T-helper 1 cell (primary cell): ENCODE measurements at places on chromosomes 2 and 18.

GRCh38 chr2:215557701-215558100 lies 121.8 kb upstream of the FN1 start:
- DNase-seq: no peak

DNA sequence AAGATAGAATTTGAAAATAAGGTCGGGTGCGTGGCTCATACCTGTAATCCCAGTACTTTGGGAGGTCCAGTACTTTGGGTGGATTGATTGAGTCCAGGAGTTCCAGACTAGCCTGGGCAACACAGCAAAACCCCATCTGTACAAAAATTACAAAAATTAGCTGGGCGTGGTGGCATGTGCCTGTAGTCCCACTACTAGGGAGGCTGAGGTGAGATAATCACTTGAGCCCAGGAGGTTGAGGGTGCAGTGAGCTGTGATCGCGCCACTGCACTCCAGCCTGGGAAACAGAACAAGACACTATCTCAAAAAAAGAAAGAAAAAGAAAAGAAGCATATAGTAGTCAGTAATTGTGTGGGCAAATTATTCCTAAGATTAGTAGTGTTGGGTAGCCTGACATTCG lies 194.2 kb upstream of the ALPP start:
- DNase-seq: no peak

DNA sequence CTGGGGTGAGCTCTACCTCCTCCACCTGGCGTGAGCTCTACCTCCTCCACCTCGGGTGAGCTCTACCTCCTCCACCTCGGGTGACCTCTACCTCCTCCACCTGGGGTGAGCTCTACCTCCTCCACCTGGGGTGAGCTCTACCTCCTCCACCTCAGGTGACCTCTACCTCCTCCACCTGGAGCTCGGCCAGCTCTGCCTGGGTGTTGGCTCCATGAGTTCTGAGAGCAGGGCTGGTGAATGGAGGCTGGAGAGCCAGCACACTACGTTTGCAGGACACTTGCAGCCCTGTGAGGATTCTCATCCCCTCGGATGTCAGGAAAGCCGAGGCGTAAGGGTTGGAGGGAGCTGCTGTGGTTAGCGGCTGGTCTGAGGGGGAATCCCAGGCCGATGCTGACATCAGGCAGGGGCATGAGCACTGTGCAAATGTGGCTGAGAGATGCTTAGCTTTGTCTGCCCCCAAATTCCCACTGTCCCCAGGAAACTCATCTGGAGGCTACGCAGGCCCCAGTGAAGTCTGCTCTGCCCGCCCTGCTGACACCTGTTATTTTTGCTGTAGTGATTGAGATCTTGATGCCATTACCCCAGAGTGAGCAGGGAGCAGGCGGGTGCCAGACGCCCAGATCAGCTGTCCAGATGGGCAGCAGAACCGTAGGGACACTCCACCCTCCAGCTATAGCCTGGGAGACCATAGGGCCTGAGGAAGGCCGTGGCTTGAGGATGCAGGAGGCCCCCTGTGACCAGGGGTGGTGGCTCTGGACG lies 3.3 kb downstream of the CROCC2 start:
- DNase-seq: no peak

GRCh38 chr2:11237122-11237521 lies 81.9 kb downstream of the SLC66A3 start:
- no peak for DNase-seq

- DNase-seq: no peak
These were observed 48.0 kb upstream of the TGIF1 start for GRCh38 chr18:3401669-3402620.

DNA sequence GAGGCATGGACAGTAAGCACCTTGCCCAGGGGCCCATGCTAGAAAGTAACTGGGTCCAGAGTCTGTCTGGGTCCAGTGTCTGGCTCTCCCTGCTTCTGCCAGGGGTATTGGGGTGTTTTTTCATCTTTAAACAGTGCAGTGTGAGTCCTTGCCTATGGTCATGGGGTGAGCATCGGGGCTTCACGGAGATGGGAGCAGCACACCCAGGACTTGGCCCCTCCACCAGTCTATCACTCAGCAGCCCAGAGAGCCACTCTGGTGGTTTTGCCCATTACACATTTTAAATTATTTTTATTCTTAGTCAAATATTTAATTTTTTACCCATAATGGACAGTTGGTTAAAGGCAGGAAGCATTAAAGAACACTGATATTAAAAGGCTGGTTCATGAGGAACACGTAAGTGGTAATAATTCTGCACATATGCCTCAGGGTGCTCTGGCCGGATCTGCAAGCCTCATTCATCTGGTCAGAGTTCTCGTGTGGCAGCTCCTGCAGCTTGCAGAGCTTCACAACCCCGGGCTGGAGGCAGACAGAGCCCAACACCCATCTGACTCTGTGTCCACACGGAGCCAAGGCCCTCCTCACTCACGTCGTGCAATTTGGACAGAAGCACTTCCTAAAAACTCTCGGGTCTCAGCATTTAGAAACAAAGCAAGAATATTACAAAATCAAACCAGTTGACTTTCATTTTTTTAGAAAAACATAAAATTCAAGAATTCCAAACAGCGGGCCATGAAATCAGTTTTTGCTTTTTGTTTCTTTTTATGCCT lies 204.1 kb downstream of the CTIF start:
- no peak for DNase-seq

DNA sequence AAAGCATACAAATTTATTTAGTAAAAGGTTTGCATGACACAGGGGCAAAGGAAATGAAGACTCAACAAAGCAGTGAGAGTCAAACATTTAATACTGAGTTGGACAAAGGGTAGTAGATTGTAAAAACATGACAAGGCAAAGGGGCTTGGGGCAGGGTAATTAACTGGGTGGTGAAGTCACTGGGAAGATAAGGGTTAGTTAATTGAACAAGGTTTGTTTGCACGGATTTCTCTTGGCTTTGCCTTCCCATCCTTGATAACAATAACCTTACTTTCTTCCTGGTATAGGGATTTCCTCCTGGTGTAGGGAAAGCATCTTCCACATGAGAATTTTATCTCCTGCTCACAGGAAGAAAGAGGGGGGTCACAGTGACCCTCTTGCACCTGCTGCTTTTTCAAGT lies 26.8 kb upstream of the RTTN start:
- DNase-seq: no peak

GRCh38 chr18:42114310-42114943 lies 159.4 kb downstream of the PIK3C3 start:
- peak; percentile 12 for DNase-seq

DNA sequence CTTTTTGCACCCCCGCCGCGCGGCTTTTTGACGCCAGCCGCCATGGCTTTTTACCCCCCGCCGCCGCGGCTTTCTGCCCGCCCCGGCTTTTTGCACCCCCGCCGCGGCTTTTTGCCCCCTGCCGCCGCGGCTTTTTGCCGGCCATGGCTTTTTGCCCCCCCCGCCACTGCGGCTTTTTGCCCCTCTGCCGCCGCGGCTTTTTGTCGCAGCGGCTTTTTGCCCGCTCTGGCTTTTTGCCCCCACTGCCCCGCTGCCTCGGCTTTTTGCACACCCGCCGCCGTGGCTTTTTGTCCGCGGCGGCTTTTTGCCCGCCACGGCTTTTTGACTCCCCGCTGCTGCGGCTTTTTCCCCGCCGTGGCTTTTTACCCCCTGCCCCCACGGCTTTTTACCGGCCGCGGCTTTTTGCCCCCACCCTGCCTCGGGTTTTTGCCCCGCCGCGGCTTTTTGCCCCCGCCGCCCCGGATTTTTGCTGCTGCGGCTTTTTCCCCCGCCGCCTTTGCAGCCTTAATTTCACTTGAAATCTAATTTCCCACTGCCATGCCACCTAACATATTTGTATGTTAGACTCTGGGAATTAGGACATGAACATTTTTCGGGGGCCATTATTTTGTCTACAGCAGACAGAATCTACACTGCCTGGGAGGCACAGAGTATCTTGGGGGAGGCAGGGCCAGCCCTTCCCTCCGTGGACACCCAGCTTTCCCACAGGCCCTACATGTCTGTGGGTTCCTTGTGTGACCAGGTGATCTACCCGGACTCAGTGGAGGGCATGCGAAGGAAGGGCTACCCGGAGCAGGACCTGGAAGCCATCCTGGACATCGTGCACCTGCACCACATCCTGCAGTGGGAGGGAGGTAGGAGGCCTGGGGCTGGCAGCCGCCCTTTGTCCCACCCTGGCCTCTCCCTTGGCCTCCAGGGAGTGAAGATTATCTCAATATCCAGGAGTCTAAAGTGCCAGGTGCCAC lies 3031.0 kb upstream of the TEKT4 start:
- DNase-seq: no peak

- DNase-seq: no peak
These were observed 37.9 kb downstream of the LYPD1 start for GRCh38 chr2:132632000-132632649.
